ENCODE measurements at places on chromosomes 4 and X.

DNA sequence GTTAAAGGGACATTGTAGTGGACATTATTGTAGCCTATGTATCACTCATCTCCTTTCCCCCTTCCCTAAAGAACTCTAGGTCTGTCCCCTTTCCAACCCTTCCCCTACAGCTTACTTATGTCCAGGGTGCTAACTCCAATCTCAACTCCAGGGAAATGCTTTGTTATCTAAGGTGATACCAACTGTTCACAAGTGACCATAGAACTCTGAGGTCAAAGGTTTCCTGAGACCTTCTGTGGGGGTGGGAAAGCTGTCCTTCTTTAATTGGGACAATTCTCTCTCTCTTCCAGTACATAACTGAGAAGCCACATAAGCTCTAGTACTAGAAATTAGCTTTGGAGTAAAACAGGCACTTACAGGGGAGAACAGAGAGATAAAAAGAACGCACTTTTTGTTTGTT, 212.4 kb downstream of the NR3C2 start:
- DNase-seq, result no peak

- DNase-seq, result no peak
Observed at GRCh38 chr4:140096921-140097320, 57.1 kb downstream of the MAML3 start.

DNA sequence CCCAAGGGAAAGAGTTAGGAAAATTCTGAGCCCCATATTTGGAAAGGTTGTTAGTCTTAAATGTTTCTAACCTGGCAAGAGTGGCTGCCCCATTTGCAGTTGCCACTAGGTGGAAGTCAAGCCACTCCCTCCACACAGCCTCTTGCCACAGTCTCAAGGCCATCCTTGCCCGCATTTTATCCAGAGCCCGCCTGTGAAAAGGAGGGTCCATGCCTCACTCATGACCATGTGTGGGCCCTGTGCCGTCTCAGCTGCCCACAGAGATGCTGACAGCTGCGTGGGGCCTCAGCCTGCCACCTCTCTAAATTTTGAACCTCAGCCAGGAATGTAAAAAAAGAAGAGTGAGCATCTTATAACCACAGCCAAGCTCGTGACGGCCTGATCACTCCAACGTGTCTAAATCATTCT, 201.5 kb upstream of the FAM241A start:
- no peak for DNase-seq

DNA sequence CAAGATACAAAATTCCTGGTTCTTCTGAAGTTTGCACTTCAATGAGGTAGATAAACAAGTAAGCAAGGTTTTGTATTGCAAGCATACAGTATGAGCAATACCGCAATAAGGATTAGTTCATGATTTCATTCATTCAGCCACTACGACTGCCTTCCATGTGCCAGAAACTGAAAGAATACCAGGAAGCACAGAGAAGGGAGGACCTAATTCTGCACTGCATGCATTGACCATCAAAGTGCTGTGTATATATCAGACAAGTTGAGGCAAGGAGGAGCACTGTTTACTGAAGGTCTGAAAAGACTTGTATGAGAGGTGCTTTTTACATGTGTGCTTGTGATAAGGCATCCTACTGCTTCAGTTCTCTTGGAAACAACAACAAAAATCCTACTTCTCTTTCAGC, 40.9 kb upstream of the GPM6B start:
- no peak for DNase-seq

GRCh38 chr4:136651932-136652331, 880.4 kb downstream of the PCDH18 start:
- DNase-seq, result no peak

GRCh38 chr4:6227412-6228157, 27.2 kb upstream of the JAKMIP1 start:
- no peak for DNase-seq

GRCh38 chr4:80154545-80154933, 42.8 kb upstream of the PRDM8 start:
- no peak for DNase-seq

All from gastrocnemius medialis (tissue), 4 donors.